ENCODE measurements at places on chromosomes 1 and 21.

DNA sequence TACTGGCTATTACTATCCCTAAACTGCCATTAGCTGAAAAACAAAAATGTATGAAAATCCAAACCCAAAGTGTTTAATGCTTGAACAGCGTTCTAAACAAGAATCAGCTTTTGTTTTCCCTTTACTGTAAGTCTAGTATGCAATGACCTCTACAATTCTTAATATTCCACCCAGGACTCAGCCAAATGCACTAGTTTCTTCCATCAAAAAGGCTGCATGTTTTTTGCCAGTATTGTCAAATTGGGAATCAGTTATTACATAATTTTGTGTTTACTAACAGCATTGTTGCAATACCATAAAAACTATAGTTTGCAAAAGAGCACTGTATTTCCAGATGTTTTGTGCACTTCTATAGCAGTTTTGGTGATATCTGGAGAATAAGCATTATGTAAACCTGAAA is 634.5 kb downstream of the LTN1 start:
- no peak for DNase-seq

DNA sequence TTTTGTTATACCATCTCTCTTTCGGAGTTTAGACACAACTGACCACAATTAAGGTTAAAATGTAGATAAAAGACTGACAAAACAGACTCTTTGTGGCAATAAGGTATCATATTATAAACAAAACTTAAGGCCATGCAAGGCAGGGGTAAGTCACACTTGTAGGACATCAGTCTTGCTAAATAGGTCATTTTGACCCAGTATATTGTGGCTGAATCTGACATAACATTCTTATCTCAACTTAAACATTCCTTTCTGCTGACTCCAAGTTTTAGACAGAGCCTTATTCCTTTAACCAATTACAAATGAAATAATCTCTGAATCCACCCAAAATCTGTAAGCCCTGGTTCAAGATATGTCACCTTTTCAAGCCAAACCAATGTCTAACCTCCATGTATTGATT is 733.4 kb upstream of the B3GALT2 start:
- no peak for DNase-seq

- peak; percentile 57 for DNase-seq
Measured at GRCh38 chr21:15706696-15707095, 23.1 kb upstream of the USP25 start.

DNA sequence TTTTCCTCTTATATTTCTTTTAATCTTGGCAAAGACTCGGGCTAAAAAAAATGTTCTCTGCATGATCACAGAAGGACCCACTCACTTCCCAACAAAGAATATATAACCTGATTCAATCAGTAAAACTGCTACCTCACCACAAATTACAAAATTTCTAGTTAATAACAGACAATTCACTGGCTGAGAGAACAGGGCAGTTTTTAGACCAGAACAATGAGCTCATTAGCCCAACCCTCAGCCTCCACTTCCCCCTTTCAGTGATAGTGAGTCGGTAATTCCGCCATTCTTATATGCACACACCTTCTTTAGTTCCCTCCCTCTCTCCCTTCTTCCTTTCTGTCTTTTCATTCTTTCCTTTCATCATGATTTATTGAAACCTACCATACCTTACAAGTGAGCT is 8.9 kb downstream of the SIPA1L2 start:
- no peak for DNase-seq

DNA sequence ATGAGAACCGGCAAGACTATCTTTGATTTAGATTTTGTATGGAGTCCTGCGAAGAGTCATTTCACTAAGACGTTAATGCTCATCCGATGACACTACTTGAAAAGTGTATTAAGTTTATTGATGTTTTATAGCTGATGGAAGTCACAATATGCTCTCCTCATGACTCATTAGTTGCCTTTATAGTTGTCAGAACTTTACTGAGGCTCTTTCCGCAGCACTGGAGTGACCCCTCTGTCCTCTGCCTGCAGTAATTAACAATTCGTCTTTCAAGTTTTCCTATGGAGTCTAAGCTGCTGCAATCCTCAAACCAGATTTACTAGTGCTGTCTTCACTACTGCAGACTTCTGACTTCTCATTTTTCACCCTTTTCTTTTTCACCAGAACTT is 853 bp downstream of the USP16 start:
- peak; percentile 42 for DNase-seq
